ENCODE measurements at places on chromosomes 12 and 14.
A peak's percentile ranks its signal among the peaks of the same experiment; 100 is the strongest.

- DNase-seq = no peak
These were observed 73.1 kb downstream of the ACADS start for GRCh38 chr12:120798696-120799095.

DNA sequence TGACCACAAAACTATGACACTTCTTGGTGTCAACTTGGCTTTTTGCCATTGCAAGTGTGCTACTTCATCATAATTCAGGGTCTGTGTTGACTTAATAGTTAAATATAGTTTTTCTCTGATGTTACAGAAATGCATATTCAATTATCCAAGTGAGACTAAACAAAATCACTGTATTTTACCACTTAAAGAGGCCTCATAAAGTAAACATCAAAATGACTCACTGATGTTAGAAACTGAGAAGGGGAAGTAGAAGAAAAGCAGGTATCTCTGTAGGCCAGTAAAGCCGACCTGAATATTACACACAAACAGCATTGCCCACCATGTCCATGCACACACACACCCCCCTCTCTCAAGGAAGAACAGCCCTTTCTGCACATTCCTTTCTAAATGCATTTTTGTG lies 55.4 kb downstream of the RPAP3 start:
- DNase-seq = no peak

DNA sequence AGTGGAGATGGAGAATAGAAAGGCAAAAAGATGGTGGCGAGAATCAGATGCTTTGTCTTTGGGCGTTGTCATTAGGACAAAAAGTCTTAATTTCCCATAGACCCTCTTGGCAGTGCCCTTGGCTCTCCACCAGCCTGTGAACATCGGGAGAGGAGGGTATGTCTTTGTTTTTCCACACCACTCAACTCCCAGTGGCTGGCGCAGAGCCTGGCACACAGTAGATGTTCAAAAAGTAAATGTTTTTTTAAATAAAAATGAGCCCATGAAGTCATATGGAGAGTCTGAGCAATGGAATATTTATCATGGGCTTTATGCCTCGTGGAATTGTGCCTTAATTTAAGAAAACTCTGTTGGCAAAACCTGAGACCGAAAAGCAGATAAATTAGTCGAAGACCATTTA lies 90.4 kb downstream of the SRGAP1 start:
- no peak for DNase-seq

DNA sequence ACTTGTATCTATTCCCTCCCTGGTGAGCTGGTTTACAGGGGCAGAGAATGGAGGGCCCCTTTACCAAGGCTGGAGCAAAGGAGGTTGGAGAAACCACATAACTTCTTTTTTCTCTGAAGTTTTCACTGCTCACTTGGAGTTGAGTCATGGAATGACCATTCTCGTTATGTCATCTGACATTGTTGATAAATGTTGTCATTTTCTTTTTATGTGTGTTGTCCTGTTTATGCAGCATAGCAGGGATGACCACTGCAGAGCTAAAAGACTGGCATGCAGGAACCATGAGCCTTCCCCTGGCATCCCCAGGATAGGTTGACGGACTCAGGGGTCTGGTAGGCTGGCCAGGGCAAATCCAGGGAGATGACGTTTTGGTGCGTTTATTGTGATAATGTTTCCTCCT lies 256.8 kb upstream of the DDHD1 start:
- DNase-seq = peak; percentile 62

- DNase-seq = peak; percentile 67
These were observed 79.2 kb downstream of the B4GALNT3 start for GRCh38 chr12:538731-539539.

DNA sequence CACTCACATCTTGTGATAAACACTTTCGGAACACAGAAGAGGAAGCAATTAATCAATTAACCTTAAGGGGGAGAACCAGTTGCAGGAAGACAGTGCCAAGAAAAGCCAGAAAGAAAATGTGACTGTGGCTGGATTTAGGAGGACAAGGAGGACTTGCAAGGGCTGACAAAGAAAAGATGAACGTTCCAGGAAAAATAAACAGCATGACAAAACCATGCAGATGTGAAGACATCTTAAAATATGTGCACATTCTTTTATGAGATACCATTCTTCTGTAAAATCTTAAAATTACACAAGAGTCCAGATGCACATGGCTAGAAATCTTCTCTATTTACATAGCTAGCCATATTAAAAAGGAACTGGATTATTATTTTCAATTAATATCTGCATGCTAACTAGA lies 33.4 kb downstream of the KITLG start:
- DNase-seq = peak; percentile 21

GRCh38 chr14:49947506-49947905 lies 54.6 kb downstream of the ARF6 start:
- no peak for DNase-seq

GRCh38 chr12:76587428-76588178 lies 28.0 kb upstream of the OSBPL8 start:
- DNase-seq = no peak

- no peak for DNase-seq
These were observed 202.6 kb upstream of the RGS6 start for GRCh38 chr14:71729596-71729995.

DNA sequence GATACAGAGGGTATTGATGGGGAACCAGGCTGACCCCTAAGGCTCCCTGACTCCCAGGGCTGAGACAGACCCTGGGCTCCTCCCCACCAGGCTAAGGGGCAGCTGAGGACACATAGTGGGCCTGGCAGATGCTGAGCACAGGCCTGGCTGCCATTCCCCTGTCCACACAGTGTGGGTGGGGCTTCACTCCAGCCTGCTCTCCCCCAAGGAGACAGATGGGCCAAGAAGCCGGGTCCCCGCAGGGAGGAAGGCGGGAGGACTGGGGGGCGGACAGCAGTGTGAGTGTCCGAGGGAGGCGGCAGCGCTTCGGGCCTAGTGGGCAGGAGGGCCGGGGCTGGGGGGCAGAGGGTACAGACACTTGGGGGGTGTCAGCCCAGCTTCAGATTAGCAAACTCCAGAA lies 32.0 kb downstream of the RFLNA start:
- DNase-seq = no peak

DNA sequence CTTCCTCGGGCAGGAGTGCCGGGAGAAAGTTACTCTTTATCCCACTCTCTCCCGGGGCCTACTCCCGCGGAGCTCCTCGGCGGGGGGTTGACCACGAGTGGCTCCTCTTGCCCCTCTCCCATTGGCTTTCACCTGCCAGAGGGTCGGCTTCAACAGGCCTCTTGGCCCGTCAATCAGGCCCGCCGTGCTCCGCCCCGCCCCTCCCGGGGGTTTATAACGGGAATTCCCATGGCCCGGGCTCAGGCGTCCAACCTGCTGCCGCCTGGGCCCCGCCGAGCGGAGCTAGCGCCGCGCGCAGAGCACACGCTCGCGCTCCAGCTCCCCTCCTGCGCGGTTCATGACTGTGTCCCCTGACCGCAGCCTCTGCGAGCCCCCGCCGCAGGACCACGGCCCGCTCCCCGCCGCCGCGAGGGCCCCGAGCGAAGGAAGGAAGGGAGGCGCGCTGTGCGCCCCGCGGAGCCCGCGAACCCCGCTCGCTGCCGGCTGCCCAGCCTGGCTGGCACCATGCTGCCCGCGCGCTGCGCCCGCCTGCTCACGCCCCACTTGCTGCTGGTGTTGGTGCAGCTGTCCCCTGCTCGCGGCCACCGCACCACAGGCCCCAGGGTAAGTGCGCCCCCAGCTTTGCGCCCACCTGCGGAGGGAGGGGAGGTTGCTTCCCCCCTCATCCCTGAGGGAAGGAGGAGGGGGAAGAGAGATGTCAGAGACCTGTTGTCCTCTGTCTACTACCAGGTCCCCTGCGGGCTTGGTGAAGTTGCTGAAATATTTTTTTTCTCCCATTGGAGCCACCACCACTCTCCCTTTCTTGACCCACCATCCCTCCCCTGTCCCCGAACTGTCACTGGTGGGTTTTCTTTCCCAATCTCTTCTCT lies at the start of gene SMOC1:
SMOC1 (plus strand) TSS at position 242 of the 869 bp plus-strand sequence; CDS start at position 505, 263 bp downstream.
- no peak for DNase-seq

GRCh38 chr12:130425698-130426245 lies 88.1 kb downstream of the PIWIL1 start:
- DNase-seq = no peak

- DNase-seq = no peak
These were observed 9.1 kb downstream of the SCAF11 start for GRCh38 chr12:45981075-45981837.

GRCh38 chr14:73913256-73913655 lies 26.6 kb downstream of the ZNF410 start:
- no peak for DNase-seq

DNA sequence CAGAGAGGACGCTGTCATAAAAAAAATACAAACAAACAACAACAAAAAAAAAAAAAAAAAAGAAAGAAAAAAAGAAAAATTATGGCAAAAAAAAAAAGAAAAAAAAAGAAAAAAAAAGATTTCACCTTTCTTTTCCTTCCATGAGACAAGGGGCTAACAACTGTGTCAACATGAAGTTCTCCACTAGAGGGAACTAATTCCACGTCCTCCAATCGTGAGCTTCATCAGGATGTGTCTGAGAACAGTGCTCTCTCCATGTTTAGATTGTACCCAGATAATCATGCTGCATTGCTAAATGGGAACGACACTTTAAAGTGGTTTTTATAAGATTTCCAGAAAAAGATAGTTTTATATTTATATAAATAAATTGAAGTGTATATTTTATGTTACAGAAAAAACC lies 96.2 kb upstream of the PTPRB start:
- peak; percentile 77 for DNase-seq

GRCh38 chr12:22467190-22467589 lies 77.2 kb downstream of the C2CD5 start:
- no peak for DNase-seq

DNA sequence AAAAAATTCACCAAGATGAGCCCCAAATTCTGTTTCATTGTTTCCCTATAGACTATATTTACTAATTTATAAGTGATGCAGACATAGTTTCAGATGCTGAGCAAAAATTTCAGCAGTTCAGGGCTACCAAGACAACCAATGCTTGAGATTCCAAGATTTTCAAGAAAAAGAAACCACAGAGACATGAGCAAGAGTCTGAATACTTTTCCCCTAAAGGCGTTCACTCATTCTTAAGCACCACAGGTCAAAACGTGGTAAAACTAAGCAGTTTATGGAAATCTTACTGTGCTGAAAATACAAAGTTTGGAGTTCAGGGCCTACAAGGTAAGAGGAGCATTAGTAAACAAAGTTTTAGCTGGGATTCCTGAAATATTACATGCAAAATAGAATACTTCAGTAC lies 221.2 kb downstream of the KCNH5 start:
- no peak for DNase-seq

GRCh38 chr12:7351177-7351576 lies 47.3 kb downstream of the ACSM4 start:
- DNase-seq = no peak

GRCh38 chr14:65190312-65190711 lies 88.0 kb upstream of the MAX start:
- DNase-seq = no peak

DNA sequence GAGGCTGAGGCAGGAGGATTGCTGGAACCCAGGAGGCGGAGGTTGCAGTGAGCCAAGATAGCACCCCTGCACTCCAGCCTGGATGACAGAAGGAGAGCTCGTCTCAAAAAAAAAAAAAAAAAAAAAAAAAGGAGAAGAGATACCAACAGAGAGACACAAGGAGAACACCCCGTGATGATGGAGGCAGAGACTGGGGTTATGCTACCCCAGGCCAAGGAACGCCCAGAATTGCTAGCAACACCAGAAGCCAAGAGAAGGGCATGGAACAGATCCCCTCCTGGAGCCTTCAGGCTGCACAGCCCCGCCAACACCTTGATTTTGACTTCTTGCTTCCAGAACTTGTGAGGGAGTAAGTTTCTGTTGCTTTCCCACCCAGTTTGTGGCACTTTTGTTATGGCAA lies 148.0 kb upstream of the FOXN3 start:
- DNase-seq = no peak

- DNase-seq = peak; percentile 91
These were observed 113.7 kb downstream of the NCOR2 start for GRCh38 chr12:124453419-124454351.

- DNase-seq = no peak
These were observed 18.9 kb downstream of the LLPH start for GRCh38 chr12:66111605-66112004.

DNA sequence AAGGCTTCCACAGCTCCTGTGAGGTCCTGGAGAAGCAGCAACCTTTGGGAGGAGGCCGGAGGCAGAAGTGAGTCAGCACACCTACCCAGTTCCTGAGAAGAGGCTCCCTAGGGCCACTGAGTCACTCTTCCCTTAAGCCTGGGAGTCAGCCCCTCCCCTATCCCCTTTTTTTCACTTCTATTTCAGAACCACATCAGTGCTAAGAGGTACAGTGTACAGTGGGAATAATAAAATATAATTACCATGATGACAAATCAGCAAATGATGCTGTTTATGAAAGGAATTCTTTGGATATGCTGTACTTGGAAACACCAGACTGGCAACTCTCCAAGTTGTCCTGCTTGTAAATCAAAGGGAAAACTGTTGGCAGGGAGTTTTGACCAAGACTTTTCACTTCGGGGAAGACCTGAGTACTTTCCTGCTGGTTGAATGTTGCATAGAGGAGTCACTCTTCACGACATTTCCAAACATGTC lies 7.8 kb upstream of the TBPL2 start:
- peak; percentile 89 for DNase-seq

DNA sequence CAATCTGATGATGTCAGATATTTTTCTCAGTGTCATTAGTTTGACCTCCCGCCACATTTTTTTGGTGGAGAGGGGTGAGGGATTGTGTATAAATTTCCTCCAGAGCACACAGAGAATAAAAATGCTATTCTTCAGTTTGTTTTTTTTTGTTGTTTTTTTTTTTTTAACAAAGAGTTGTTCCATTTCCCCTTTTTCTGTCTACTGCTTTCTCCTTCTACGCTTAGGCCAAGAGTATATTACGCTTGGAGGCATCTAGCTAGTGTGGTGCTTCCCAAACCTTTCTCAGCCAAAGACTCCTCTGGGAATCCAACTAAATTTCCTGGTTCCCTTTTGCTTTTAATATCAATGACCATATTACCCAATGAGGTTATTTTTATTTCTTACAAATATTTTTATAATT lies 465.6 kb downstream of the ZFP36L1 start:
- no peak for DNase-seq

- no peak for DNase-seq
These were observed 62.9 kb downstream of the CCDC91 start for GRCh38 chr12:28253161-28253641.

- no peak for DNase-seq
These were observed 7.9 kb upstream of the PRKAB1 start for GRCh38 chr12:119660076-119660475.

DNA sequence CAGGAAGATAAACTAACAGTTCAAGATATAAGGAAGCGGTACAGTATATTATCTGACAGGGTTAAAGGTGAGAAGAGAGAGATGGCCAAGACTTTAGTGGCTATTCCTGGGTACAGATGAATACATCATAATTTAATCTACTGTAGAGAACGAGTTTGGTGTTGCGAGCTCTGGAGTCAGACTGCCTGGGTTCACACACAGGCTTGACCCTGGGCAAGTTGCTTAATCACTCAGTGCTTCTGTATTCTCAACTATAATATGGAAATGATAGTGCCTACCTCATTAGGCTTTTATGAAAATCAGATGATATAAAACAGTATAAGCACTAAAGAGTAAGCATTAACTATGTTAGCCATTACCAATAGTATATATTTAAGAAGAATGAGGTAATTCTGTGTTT lies 3.5 kb downstream of the PPM1H start:
- DNase-seq = no peak

Measured in AG08395 (cell line).